ENCODE measurements at places on chromosomes 13 and 19. TPM values are rescaled to one million over a fixed set of nuclear protein-coding genes. Genes with fewer than 3 reads are reported as not detected.

DNA sequence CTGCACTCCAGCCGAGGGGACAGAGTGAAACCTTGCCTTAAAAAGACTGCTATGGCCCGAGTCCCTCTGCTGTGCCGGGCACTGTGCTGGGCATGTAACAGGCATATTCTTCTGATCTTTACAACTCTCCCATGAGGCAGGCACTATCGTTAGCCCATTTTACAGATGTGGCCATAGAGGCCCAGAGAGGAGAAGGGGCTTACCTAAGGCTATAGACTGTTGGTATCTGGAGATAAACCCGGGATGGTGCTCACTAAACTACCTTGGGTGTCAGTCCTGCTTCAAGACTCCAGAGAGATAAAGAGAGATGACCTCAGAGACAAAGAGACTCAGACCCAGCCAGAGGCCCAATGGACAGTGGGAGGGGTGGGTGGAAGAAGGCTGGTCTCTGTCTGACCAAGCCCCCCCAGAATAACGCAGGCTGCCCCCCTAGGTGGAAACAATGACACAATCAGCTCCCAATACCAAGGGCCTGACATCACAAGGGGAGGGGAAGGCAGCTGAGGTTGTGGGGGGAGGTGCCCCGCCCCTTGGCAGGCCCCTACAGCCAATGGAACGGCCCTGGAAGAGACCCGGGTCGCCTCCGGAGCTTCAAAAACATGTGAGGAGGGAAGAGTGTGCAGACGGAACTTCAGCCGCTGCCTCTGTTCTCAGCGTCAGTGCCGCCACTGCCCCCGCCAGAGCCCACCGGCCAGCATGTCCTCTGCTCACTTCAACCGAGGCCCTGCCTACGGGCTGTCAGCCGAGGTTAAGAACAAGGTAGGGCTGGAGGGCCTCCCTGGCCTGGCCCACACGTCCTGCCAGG is at the start of gene CNN1:
Gene CNN1, plus strand, starts transcription at position 620 of the 805 bp plus-strand sequence. Its CDS starts 77 bp downstream, at position 697.
- no peak for DNase-seq

Gene CNN1
- total RNA-seq = 6.3 TPM

Gene C1QTNF9B
- total RNA-seq = not detected

Gene TNFSF13B
- 2.5 TPM for total RNA-seq

DNA sequence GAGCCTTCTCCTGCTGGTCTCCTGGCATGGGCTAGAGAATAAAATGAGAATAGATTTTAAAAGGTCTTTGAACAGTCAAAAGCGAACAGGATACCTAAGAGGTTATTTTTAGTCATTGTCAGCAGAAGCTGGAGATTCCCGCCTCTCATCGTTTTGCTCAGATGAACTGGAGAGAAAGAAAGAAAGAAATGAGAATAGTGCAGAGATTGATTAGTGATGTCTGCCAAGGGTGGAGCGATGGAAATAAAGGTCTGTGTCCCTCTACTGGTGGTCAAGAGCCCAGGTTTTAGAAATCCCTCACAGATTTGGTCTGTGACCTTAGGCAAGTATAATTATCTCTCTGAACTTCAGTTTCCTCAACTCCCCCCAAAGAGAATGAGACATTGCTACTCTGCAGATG is 5.3 kb downstream of the NCAN start:
- DNase-seq = peak; percentile 9

GRCh38 chr19:20259615-20260014 is 92.6 kb downstream of the ZNF486 start:
- no peak for DNase-seq

- DNase-seq = no peak
Measured at GRCh38 chr13:113933901-113934300, 40.0 kb downstream of the C13orf46 start.

DNA sequence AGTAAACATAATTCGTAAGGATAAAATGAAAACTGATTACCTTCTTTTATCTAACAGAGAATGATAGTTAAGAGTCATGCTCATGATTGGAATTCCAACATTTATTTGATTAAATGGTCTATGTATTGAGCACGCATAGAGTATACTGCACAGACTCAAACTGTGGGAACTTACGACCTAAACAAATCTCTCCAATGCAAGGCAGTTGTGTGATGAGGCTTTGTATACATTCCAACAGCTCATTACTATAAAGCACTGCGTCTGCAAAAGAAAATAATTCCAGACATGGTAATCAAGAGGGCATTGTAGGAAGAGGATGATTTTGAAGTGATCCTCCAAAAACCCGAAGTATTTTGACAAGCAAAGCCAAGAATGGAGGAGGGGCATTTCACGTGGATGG is 169.5 kb downstream of the NUFIP1 start:
- DNase-seq = no peak

DNA sequence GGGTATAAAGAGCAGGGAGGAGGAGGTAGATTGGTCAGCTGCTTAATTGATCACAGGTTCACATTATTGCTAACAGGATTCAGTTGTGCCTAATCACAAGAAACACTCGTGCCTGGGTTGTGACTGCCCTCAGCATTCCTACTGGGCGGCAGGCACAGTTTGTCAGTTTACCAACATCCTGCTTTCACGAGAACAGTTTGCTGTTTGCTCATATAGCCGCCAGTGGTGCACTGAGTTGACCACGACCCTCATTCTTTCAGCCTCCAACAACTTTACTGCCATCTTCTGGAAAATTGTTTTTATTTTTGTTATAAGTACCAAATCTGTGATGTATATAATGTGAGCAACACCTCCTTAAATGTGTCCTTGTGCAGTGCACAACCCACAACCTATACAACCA is 16.2 kb upstream of the IFT88 start:
- DNase-seq = no peak

DNA sequence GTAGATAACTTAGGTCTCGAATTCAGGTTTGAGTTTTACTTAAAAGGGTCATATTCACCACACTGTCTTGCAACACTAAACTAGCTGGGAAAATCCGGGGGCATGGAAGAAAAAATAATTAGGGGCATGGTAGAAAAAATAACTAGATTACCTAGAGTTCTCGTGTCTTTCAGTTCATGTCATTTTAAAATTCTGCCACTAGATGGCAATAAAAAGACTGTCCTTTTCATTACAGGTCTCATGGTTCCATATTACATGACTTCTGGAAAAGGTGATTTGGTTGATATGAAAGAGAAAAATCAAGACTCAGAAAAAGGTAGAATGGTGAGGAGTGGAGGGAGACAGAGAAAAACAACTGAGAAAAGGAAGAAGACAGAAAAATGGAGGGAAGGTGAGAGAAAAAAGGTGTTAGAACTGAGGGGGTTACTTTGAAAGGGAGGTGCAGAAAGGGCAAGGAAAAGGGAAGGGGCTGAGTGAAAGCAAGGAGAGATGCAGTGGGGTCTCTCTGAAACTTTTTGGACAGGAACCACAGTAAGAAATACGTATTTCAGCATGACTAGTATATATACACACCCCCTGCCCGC is 299.0 kb downstream of the KLF12 start:
- peak; percentile 68 for DNase-seq

GRCh38 chr19:9295411-9295849 is 14.2 kb downstream of the ZNF699 start:
- no peak for DNase-seq

DNA sequence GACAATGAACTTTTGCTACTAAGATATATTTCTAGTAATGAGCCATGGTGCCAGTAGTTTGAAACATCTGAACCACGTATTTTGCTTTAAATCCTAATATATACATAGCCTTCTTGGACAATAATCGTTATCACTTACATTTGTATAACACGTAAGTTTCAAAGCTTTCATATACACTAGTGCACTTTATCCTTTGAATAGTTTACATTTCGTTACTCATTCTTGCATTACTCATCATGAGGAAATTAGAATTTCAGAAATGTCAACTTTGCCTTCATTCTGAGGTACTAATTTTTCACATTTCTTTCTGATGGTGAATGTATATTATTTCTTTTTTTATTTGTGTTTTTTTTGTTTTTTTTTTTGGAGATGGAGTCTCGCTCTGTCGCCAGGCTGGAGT is 5.8 kb downstream of the KBTBD7 start:
- DNase-seq = no peak

Gene OR7G3
- not detected for total RNA-seq

DNA sequence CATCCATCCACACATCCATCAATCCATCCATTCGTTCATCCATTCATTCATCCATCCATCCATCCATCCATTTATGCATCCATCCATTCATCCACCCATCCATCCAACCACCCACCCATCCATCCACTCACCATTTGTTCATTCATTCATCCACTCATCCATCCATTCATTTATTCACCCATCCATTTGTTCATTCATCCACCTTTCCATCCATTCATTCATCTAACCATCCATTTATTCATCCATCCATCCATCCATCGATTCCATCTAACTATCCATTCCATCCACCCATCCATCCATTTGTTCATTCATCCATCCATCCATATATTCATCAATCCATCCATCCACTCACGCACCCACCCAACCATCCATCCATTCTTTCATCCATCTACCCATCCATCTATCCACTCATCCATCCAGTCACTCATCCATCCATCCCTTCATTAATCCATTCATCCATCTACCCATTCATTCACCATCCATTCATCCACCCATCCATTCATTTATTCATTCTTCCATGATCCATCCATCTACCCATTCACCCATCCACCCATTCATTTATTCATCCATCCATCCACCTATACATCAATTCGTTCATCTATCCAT is 225.0 kb downstream of the TUBA3C start:
- DNase-seq = no peak

Gene FBXO27
- total RNA-seq = 15.5 TPM

Gene EDNRB
- total RNA-seq = 1.7 TPM

Gene NKG7
- total RNA-seq = not detected

- peak; percentile 87 for DNase-seq
Measured at GRCh38 chr19:18519962-18520847, 1.7 kb downstream of the ELL start.

GRCh38 chr19:6012426-6013170 is 34.7 kb upstream of the RANBP3 start:
- no peak for DNase-seq

DNA sequence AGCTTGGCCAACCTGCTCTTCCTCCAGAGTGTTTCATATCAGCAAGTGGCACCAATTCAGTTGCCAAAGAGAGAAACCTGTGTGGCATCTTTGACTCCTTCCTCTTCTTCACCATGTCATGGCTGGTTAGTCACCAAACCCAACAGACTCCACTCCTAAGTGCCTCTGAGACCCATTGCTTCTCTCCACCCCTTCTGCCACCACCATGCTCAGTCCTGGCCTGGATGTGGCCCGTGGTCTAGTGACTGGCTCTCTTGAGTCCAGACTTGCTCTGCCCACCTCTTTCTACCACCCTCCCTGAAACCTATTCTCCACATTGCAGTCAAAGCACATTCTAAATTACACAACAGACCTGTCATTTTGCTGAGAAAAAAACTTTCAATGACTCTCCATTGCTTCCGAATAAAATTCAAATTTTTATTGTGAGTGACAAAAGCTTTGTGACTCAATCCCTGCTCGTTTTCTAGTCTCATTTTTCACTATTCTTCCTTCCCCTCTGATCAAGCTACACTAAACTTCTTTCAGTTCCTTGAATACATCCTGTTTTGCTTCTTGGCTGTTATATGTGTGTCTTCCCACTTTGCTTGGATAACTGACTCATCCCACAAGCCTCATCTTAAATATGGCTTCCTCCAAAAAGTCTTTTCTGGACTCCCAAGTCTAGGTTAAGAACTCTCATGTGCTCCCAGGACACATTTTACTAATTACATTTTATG is 12.0 kb upstream of the TNFSF11 start:
- no peak for DNase-seq

DNA sequence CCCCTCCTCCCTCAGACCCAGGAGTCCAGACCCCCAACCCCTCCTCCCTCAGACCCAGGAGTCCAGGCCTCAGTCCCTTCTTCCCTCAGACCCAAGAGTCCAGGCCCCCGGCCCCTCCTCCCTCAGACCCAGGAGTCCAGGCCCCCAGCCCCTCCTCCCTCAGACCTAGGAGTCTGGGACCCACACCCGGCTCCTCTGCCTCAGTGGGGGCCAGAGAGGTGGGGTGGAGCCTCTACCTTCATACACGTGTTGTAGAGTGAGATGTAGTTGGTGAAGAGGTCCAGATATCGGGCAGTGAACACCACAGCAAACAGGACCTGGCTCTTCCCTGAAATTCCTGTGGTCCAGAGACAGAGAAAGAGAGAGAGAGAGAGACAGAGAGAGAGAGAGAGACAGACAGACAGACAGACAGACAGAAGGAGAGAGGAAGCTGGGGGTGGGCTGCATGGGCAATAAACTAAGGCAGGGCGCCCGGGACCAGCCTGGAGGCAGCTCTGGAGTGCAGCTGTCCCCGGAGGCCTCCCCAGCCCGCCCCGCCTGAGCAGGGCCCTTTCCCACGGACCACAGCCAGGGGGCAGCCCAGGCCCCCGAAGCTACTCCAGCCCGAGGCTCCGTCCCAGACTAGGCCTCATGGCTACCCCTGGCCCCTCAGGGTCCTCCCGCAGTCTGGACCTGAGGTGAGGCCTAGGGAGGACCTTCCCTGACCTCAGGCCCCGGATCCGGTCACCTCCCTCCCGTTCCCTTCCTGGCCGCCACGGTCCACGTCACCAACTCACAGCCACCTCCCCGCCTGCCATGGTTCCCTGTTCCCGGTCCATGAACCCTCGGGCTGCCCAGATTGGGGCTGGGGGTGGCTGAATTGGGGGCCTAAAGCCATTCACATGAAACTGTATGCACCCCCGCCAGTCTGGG is 907 bp downstream of the KDELR1 start:
- DNase-seq = peak; percentile 74

GRCh38 chr19:36113894-36114720 is 568 bp downstream of the POLR2I start:
- DNase-seq = peak; percentile 78

GRCh38 chr19:33388725-33389420 is 15.4 kb downstream of the CEBPG start:
- DNase-seq = no peak

DNA sequence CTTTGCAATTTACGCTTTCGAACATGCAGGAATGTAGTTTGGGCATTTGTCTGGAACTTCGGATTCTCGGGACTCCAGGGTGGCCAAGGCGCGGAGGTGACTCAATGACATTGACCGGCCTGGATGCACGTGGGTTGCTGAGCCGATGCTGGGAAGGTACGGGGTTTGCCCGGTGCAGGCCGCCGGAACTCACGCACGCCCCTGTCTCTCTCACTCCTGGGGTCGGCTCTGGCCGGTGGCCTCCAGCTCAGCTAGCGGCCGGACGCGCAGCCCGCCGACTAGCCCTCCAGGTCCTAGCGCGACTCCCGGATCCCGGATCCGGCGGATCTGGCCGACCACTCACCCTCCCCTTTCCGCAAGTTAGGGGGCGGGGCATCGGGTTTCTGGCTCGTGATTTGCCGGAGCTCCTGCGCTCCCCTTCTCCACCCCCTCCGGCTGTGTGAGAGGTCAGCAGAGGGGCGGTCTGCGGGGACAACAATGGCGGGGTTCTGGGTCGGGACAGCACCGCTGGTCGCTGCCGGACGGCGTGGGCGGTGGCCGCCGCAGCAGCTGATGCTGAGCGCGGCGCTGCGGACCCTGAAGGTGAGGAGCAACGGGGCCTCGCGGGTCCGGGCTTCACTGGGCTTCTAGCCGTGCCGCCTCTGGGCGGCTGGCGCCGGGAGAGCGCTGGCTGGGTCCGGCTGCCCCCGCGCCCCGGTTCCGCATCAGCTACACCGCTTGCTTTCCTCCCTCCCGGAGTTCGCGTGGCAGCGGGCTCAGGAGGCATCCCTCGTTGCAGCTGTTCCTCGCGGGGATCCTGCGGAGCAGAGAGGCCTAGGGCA is at the start of gene PCCA:
Gene PCCA, plus strand, starts transcription at position 450 of the 821 bp plus-strand sequence. Its CDS starts 28 bp downstream, at position 478.
- peak; percentile 99 for DNase-seq

Measured in myocyte (in vitro differentiated cells).